ENCODE measurements at places on chromosomes 6 and 20.

- DNase-seq = no peak
Observed at GRCh38 chr6:155267411-155267810, 3.6 kb downstream of the CLDN20 start.

- no peak for DNase-seq
Observed at GRCh38 chr6:140252099-140252498, 877.7 kb upstream of the CITED2 start.

GRCh38 chr6:35173044-35173426, 31.9 kb upstream of the TCP11 start:
- no peak for DNase-seq

DNA sequence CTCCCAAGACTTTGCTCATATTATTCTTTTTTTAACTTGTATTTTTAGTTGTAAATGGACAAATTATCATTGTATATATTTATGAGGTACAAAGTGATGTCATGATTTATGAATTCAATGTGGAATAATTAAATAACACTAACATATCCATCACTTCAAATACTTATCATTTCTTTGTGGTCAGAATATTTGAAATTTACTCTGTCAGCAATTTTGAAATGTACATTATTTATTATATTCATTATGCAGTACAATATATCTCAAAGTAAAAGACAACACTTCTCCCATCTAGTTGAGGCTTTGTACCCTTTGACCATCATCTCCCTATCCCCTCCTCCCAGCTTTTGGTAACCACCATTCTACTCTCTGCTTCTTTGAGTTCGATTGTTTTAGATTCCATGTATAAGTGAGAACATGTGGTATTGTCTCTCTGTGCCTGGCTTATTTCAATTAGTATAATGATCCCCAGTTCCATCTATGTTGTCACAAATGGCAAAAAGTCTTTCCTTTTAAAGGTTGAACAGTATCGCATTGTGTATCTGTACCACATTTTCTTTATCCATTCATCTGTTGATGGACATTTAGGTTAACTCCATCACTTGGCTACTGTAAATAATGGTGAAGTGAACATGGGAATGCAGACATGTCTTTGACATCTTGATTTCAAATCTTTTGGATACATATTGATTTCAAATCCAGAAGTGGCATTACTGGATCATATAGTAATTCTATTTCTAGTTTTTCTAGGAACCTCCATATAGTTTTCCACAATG, 197.2 kb downstream of the KIF6 start:
- no peak for DNase-seq

DNA sequence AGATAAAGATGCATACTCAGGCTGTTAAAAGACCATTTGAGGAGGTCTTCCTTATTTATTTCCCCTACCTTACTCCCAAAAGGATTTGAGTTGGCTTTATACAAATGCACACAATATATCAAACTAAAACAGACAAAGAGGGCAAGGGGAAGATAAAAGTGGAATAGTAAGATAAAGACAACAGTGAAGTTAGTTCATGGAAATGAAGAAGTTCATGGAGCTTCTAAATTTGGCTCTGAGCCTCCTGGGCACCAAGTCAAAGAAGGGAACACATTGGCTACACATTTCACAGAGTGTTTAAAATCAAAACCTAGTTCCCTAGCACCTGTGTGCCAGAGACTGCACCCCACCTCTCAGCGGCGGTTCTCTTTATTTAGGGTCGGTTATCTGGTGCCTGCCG, 25.8 kb upstream of the ARMC2 start:
- no peak for DNase-seq

DNA sequence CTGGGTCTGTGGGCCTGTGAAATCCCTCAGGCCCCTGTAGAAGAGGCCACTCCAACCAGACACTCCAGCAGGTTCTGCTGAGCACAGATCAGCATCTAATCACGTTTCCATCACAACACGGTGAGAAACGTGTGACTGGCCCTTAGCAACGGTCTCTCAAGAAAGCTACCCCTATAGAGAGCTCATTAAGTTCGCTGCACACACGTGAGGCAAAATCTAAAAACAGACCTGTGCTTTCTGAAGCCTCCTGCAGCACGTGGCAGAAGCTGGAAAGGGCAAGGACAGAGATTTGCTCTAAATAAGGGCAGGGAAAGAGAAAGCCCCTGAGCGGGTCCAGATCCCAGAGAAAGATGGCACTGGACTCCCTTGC, 56.5 kb downstream of the GPR6 start:
- no peak for DNase-seq

- DNase-seq = no peak
Observed at GRCh38 chr6:5634525-5634924, 372.2 kb downstream of the NRN1 start.

DNA sequence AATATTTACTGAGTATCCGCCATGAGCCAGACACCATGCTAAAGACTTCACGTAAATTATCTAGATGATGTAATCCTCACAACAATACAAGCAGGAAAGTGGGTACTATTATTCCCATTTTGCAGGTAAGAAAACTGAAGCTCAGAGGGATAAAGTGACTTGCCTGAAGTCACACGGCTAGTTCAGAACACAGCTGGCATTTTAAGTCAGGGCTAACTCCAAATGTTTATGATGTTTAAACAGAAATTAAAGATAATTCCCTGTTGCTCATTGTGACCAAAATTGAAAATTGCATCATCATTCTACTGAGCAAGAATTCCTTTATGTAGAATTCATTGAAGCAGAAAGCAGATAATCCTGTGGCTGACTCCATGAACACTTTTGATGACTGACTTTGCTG, 71.3 kb upstream of the STXBP5 start:
- peak; percentile 71 for DNase-seq

- DNase-seq = peak; percentile 61
Observed at GRCh38 chr6:72464791-72465691, 156.8 kb upstream of the KCNQ5 start.

DNA sequence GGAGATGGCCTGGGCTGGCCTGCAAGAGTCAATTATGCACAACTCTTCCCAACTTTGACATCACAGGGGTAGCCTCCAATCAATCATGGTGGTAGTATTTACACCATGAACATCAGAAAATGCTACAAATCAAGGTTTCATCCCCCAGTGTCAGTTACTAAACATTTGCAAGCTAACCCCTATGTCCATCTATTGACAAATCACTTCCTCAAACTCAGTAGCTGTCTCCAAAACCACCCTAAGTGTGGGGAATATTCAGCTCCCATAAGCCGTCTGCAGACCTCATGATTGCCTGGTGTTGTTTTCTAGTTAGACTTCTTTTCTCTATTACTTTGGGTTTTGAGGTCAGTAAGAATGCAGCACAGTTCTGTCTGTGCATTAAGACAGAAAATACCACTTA, 200.8 kb upstream of the RIN2 start:
- no peak for DNase-seq

DNA sequence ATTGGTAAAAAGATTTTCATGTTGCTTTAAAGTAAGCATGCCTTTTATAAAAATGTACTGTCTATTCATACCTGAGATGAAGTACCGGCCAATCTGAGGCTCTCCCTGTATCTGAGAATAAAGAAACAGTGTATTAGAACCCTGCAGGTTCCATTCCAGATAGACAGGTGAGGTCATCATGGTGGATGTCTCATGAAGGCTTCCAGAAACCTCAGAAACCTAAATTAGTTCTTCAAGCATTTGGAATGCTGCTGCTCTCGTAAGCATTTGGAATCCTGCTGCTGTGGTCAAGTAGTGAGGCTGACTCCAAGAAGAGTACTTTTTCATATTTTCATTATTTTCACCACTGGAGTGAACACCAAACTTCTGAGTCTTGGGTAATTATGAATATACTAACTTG, 642.3 kb downstream of the MAFB start:
- DNase-seq = no peak

GRCh38 chr6:165167311-165167710, 142.1 kb downstream of the C6orf118 start:
- no peak for DNase-seq

GRCh38 chr20:64056639-64056888, 6.4 kb upstream of the TCEA2 start:
- no peak for DNase-seq

DNA sequence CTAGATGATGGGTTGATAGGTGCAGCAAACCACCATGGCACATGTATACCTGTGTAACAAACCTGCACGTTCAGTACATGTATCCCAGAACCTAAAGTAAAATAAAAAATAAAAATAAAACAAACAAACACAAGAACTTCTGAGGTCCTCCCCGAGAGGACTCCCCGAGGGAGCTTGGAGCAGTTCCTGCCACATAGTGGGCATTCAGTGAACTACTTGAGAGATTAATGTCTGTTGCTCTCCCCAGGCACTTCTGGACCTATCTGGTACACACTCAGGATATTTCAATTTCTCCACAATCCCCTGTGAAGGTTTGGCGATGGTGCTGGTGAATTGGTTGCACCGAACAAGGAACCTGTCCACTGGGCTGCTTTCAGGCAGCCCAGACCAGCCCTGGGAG, 311.2 kb downstream of the ESR1 start:
- DNase-seq = no peak

- no peak for DNase-seq
Observed at GRCh38 chr20:63878899-63879663, 14.0 kb downstream of the TPD52L2 start.

- DNase-seq = no peak
Observed at GRCh38 chr20:30602424-30602823, 655.0 kb upstream of the DEFB115 start.

- DNase-seq = no peak
Observed at GRCh38 chr6:83592770-83593394, 80.5 kb downstream of the PRSS35 start.

All from retinal pigment epithelial cell (primary cell).